ENCODE measurements at places on chromosomes 12 and 14.

DNA sequence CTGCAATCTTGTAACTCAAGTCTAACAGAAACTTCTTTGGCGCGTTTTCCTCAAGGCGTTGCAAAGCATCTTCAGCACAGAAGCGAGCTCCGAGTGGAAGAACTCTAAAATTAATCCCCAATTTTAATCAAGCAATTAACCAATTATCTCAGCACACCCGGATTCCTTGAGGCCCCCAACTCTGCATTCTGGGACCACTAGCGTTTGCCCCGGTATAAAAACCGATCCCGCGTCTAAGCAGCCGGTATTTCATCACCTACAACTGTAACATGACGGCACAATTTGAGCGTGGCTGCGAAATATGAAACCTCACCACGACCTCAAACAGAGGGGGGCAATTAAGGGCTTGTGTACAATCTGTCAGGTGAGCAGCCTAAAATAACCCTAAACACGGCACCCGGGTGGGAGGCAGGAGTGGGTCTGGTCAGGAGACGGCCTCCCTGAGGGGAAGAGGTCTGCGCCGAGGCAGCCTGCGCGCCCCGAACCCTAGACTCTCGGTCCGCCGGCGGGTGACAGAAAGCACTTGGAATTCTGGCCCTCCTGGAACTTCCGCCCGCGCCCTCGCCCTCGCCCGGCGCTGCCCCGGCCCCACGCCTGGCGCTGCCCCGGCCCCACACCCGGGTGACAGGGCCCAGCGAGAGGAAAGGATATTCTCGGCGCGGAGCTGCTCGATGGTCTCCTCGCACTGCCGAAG, 594 bp downstream of the ZCCHC8 start:
- peak; percentile 86 for DNase-seq

- no peak for DNase-seq
Observed at GRCh38 chr14:55605793-55606192, 25.8 kb downstream of the KTN1 start.

DNA sequence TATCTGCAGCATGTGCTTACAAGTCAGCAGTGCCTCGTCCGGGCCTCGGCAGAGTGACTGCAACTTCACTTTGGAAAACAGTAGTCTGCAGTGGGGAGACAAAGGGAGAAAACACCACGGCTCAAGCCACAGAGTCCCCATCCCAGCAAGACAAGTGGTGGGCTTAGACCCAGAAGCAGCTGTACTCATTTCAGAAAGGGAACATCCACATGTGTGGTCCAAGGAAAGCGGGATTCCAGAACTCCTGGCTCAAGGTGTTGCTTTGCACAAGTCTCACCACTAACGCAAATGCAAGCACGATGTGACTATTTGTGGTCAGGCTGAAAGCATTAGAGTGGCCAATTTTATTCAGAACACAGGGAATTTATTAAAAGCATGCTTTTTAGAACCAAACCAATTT, 198.3 kb downstream of the TTC7B start:
- no peak for DNase-seq

DNA sequence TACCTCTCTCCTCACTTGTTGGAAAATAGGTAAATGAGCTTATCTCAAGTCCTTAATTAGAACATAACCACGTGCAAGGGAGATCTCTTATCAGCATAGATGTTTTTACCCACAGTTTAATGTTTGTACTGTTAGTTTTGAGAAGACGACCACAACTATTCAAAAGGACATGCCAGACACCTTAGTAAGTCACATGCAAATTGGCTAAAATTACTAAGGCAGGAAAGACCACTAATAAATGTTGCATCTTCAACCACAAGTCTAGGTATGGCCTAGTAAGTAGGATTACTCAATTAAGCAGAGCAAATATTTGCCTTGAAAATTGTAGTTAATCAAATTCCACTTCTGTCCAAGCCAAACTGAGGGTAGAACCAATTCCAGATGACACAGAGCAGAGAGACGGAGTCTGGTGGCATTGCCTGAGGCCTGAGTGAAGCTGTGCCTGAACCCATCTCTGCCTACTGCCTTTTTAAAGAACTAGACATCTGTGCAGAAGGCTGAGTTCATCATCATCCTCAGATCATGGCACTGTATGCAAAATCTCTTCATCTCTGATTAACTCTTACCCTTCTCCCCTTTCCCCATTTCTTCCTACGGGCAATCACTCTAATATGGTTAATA, 29.7 kb upstream of the CHST11 start:
- DNase-seq, result no peak

- no peak for DNase-seq
Observed at GRCh38 chr12:114918535-114919233, 234.7 kb upstream of the TBX3 start.

GRCh38 chr14:101358320-101359125, 202.8 kb upstream of the DIO3 start:
- no peak for DNase-seq

DNA sequence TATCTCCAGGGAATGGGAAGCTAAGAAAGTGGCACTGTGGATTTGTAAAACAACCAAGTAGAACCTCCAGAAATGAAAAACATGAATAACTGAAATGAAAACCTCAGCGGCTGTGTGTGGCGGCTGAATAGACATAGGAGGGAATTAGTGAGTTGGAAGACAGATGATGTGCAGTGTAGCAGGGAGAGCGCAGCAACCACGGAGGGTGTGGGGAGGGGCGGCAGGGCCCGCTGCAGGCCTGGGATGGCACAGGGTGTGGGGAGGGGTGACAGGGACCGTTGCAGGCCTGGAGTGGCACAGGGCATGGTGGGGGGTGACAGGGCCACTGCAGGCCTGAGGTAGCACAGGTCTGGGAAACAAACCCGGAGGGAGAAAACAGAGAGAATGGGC, 51.1 kb downstream of the BEGAIN start:
- no peak for DNase-seq

- DNase-seq, result peak; percentile 90
Observed at GRCh38 chr12:76874491-76875190, 4.2 kb downstream of the CSRP2 start.

DNA sequence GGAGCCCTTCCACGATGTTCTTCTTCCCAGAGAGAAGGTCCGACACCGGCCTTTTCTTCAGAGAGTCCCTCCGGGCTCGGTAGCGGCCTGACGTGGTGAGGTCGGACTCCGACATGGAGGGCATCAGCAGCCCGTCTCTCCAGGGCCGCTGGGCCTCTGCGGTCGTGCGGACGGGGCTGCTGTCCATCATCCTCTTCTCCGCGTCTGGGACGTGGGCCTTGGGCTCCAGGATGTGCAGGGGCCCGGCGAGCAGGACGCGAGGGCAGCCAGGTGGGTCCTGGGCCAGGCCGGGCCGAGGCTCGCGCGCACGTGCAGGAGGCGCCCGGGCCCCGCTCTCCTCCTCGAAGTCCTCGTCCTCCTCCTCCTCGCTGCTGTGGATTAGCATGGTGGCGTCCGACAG, 75.9 kb downstream of the PTPN21 start:
- DNase-seq, result no peak

DNA sequence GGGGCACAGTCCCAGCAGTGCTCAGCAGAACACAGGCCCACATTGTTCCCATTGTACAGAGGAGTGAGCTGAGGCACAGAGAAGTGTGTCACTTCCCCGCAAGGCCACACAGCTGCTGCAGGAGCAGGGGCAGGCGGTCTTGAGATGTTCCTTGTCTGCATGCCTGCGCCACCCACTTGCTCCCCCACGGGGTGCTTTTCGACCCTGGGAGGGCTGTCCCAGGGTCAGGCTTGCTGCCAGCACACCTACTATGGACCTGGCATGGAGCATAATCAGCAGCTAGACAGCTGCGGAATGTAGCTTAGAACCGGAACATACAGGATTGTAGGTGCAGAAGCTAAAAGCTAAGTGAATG, 7.8 kb upstream of the EP400 start:
- DNase-seq, result no peak

- no peak for DNase-seq
Observed at GRCh38 chr14:22549324-22549962, 39.6 kb downstream of the DAD1 start.

GRCh38 chr14:81802341-81802740, 268.7 kb upstream of the SEL1L start:
- DNase-seq, result no peak

- no peak for DNase-seq
Observed at GRCh38 chr12:6929466-6930452, 2.0 kb downstream of the ATN1 start.

GRCh38 chr12:7352661-7353060, 48.8 kb downstream of the ACSM4 start:
- no peak for DNase-seq

- no peak for DNase-seq
Observed at GRCh38 chr12:59742841-59743240, 147.0 kb downstream of the SLC16A7 start.

DNA sequence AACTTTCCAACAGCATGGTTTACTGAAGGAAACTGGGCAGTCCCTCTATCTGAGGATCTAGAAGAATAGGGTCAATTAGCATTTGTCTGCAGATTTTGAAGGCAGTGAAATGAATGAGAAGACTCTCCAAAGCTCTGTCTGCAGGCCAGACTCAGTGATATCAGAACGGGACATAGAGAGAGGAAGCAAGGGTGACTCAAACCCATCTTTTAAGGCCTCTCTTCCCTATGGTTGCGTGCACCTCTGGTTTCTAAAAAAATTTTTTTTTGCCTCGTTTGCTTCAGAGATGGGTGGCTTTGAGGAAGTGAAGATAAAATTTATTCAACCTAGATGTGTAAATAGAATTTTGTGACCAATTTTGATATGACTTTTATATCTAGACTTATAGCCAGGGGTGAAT, 71.9 kb upstream of the HOXC13 start:
- DNase-seq, result no peak

Data from endodermal cell (in vitro differentiated cells).